ENCODE measurements at places on chromosomes 12 and 14. TPM values are rescaled to one million over a fixed set of nuclear protein-coding genes. Genes with fewer than 3 reads are reported as not detected.

Gene DTX1
- not detected for polyA plus RNA-seq

Gene PROX2
- not detected for polyA plus RNA-seq

Gene KRT2
- not detected for polyA plus RNA-seq

Gene MYF5
- not detected for polyA plus RNA-seq

Measured in IMR-90 (cell line).